NCI-H345 (cell line): ENCODE measurements at places on chromosomes 5 and 9.

DNA sequence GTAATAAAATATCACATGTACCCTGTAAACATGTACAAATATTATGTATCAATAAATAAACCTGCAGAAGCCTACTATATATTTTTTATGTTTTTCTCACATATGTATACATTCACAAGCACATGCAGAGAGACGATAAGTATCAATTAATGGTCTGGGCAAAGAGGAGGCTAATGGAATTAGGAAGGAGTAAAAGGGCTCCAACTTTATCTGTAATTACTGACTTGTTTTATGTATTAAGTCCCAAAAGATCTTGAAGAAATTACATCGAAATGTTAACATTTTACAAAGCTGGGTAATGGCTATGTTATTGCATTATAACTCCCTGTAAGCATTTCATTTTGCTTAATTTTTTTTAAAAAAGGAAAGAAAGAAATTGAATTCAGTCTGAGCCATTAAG, 78.0 kb downstream of the LPAR1 start:
- DNase-seq = no peak

DNA sequence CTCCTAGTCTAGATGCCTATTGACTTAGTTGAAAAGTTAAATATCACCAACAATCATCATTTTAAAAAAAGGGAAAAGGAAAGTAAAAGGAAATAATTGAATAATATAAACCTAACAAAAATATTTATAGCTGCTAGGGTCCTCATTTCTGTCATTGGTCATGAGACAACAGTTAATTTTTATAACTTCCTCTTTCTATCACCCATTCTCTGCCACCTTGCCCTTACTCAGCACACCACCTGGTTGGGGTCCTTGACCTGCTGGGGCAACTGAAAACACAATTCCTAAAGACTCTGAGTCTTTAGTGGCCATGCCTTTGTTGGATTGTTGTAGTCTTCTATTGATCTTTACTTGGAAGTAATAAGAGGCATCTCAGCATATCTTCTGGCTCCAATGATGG, 179.5 kb upstream of the MAST4 start:
- DNase-seq = no peak

DNA sequence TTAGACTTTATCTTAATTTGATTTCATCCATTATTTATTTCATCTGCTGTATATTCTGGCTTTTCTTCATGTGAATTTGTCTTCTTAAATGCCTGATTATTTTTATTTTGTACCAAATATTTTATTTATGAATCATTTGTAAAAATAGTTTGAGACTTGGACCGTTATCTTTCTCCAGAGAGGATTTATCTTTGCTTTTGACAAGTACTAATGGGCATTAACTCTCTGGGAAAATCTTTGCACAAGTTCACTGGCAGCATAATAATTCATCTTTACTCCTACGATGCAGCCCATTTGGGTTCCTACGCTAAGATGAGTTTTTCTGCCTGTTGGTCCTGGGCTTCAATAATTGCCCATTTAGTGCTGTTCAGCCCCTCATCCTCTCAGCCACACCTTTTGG, 131.0 kb upstream of the RORB start:
- DNase-seq = no peak

DNA sequence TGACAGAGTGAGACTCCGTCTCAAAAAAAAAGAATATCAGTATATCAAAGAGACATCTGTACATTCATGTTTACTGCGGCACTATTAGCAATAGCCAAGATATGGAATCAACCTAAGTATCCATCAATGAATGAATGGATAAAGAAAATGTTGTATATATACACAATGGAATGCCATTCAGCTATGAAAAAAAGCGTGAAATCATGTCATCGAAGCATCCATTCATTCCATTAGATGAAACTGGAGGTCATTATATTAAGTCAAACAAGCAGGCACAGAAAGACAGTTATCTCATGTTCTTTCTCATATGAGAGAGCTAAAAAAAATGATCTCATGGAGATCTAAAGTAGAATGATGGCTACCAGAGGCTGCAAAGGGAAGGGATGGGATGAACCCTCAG, 180.9 kb upstream of the TLX3 start:
- DNase-seq = no peak
